ENCODE measurements at places on chromosomes 13 and 19.

DNA sequence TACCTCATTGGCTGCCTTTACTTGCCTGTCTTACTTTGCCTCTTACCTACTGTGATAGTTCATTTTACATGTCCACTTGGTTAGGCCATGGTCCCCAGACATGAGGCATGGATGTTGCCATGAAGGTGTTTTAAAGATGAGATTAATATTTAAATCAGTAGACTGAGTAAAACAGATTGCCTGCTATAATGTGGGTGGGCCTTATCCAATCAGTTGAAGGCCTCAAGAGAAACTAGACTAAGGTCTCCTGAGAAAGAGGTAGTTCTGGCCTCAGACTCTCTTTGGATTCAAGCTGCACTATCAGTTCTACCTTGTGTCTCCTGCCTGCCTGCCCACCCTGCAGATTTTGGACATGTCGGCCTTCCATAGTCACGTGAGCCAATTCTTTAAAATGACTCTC, 26.1 kb downstream of the ADGRE3 start:
- no peak for DNase-seq
- no peaks in the 10 kb centered on the region for H3K36me3 ChIP-seq
- H3K4me3 ChIP-seq = no peak overlapping the region

DNA sequence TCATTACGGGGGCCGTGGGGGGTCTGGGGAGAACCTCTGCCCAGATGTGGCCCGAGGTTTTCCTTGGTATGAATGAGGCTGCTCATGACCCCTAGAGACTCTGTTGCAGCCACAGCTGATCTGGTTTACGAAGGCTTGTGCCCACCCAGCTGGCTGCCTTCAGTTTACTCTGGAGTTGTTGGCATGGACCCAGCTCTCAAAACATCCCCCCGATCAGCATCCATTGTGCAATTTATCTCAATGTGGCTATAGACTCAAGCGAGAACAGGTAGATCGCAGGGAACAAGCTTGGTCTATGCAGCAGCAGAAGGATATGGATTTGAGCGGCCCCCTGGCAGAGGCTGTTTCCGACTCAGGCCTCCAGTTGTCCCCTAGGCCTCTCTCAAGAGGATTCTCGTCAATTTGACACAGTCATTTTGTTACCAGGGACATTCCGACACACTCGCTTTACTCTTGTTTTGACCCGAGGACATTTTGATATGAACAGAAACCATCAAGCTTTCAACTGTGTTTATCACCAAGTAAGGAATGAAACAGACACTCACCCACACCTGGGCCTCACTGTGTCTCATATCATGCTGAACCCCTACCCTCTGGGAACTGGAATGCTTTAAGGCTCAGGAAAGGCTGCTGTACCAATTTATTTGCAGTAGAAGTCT, 161.5 kb downstream of the KATNAL1 start:
- H3K36me3 ChIP-seq = no peaks in the 10 kb centered on the region
- no peak overlapping the region for H3K27ac ChIP-seq
- H3K27me3 ChIP-seq = no peaks in the 10 kb centered on the region
- DNase-seq = no peak
- peaks cover 8% of the 10 kb centered on the region for H3K4me1 ChIP-seq

DNA sequence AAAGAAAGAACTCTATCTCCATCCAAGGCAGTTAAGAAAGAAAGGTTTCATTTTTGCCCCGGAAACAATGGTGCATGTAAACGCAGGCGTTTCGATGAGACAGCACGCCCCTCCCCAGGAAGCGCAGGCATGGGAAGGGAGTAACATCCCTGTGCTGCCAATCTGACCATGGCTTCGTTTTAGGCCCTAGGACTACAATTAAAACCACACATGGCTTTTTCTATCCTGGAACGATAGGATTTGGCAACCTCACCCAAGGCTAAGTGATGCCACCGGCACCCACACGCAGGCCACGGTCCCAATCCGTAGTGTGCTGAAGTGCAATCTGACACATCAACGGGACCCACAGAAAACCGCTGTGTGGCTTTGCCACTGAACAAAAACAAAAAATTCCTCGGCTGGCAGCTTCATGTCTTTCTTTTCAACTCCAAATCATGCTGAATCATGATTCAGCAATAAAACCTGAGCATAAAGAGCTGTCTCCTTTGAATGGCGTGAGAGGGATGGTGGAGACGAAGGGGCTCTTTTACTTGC, 24.2 kb downstream of the RANBP3 start:
- peak overlapping the region; percentile 52 for H3K4me3 ChIP-seq
- DNase-seq = no peak
- H3K36me3 ChIP-seq = peaks cover 8% of the 10 kb centered on the region

GRCh38 chr13:64993514-64994164, 2236.5 kb downstream of the PCDH9 start:
- no peaks in the 10 kb centered on the region for H3K36me3 ChIP-seq
- H3K27me3 ChIP-seq = no peaks in the 10 kb centered on the region
- no peak overlapping the region for H3K27ac ChIP-seq
- DNase-seq = no peak
- no peak overlapping the region for H3K4me3 ChIP-seq
- no peaks in the 10 kb centered on the region for H3K4me1 ChIP-seq

All from type B pancreatic cell (in vitro differentiated cells).